ENCODE measurements at places on chromosomes 3 and 15. TPM values are rescaled to one million over a fixed set of nuclear protein-coding genes. Genes with fewer than 3 reads are reported as not detected.

DNA sequence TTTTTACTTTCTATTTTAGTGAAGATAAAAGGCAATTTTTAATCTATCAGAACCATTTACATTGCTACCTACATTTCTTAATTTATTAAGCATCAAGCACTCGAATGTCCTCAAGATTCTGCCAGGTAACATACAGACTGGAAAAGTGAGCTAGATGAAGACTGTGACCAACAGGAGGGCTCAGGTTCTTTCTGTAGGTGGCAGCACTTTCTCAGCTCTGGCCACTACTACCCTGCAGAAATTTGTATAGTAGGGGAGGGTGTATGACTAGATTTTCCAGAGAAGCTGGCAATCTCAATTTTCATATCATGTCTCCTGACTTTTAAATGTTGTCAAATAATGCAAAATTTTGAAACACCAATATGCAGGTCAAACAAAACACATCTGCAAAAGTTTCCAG lies 165.0 kb upstream of the SUCLG2 start:
- DNase-seq = peak; percentile 25

DNA sequence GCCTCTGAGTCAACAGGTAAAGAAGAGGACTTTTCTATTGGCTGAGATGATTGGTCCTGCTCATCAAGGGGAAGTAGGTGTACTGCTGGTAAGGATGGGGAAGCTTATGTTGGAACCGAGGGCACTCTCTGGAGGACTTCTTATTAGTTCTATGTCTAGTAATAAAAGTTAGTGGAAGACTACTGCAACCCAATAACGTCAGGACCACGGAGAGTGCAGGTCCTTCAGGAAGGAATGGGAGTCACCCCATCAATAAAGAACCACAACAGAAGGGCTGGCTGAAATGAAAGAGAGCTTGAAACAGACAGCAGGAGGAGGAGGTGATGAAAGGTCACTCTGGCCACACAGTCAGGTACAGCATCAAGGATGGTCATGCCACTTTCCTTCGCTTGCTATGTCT lies 68.8 kb upstream of the PRR23E start:
- no peak for DNase-seq

NR2E3 gene
- total RNA-seq = not detected

DNA sequence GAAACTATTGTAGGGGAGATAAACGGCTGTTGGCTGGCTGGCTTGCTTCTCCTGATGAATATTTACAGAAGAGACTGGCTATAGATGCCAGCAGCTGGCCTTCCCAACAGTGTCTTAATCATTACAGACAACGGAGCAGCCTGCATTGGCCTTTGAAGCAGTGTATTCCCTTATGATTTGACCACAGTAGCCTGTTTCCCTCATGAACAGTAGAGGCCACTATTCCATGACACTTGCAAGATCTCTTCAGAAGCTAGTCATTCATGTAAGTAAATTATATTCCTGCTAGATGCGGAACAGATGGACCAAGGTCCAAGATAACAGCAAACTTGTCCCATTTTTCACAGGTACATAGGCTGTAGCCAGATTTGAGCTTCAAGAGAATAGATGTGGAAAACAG lies 47.3 kb downstream of the TMCO5A start:
- no peak for DNase-seq

IL17RB gene
- total RNA-seq = not detected

- no peak for DNase-seq
These were observed 5.3 kb upstream of the HDAC11 start for GRCh38 chr3:13474776-13475303.

DNA sequence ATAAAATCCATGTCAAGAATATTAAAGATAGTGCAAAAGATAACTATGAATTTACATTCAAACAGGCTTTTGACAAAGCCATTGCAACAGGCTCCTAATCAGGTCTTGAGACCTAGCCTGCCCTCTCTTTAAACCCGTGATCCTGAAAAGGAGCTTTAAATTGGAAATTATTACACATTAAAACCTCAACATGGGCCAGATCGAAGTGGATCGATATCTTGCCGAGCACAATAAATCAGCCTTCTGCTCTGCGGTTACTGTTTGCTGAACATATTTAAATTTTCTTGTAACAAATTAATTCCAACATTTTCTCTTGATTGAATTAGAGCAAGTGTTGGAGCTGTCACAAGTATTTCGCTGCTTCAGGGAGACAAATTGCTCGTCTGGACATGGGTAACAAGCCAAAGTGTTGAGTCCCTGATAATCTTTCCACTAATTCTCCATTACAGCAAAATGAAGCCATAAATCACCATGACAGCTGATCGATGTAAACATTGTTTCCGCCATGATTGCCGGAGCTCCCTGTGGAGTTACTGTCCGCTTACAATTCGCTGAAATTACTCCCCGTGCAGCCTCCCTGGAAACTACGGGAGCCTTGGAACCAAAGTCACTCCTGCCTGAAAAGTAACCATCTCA lies 47.6 kb downstream of the SHOX2 start:
- no peak for DNase-seq

GRCh38 chr3:102084704-102085103 lies 235.4 kb downstream of the NFKBIZ start:
- no peak for DNase-seq

DNA sequence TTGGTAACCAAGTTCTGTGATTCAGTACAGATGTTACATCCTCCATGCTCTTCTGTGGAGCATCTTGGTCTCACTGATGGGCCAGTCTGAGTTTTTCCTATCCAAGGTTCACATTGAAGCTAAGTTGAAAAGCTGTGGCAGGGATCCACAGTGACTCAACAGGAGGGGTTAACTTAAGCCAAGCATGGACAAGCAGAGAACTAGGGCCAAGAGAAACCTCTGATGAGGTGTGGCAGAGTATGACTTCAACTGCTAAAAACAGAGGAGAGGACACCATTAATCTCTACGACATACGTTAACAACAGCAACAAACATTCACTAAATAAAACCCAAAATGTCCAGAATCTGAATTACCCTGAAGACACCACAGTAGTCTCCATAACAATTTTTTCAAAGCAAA lies 268.1 kb upstream of the UBE2E2 start:
- no peak for DNase-seq

- no peak for DNase-seq
These were observed 8.9 kb downstream of the XIRP1 start for GRCh38 chr3:39183211-39184080.

DNA sequence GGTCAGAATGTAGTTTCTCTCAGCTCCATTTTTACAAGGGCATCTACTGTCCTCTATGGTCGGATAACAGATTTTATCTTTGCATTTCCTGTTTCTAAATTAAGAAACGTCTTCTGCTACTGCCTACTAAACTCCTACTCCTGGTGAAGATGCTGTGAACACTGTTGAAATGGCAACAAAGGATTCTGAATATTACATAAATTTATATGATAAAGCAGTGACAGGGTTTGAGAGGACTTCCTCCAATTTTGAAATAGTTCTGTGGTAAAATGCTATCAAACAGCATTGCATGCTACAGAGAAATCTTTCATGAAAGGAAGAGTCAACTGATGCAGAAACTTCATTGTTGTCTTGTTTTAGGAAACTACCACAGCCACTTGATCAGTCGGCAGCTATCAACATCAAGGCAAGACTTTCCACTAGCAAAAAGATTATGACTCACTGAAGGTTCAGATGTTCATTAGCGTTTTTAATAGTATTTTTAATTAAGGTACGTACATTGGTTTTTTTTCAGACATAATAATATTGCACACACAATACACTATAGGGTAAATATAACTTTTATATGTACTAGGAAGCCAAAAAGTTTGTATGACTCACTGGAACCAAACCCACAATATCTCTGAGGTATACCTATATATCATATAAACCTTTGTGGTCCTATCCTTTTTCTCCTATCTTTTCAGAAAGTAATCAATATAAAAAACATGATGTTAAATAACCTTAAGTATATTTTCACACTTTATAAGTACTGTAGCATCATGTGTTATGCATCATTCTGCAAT lies 156.1 kb downstream of the STAG1 start:
- peak; percentile 7 for DNase-seq

GRCh38 chr3:169252535-169252934 lies 411.0 kb downstream of the MECOM start:
- no peak for DNase-seq

GRCh38 chr3:186869253-186870100 lies 27.0 kb downstream of the ADIPOQ start:
- no peak for DNase-seq

PLSCR5 gene
- not detected for total RNA-seq

- DNase-seq = no peak
These were observed 18.8 kb upstream of the JMJD7 start for GRCh38 chr15:41809121-41809520.

HDC gene
- not detected for total RNA-seq

DNA sequence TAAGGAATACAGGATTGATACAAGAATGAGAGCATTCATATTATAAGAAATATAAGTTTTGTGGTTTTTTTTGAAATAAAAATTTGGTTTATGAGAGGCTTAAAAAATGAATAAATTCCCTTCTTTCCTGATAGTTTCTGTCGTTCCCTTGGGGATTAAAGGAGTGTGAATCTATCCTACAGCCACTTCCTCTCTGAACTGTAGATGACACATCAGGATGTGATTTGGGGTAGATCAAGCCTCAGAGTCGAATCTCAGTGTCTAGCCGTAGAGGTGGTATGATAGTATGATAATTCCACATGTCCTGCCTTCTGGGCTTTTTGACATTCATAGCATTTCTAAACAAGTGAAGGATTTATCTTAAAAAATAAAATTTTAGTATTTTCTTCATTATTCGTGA lies 343.1 kb downstream of the LPP start:
- no peak for DNase-seq

DNA sequence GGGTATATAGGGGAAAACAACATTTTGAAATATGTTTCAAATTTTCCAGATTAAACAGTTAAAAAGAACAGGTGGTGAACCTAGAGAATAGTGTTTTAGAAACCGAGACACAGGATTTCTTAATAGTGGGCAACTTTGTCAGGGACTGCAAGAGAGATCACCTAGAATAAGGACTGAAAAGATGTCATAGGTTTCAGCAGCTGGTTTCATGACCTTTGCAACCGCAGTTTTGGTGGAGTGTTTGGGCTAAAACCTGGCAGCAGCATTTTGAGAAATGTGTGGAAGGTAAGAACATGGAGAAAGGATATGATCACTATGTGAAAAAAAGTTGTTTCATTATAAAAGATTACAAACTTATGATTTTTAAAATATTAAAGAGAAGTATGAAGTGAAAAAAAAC lies 34.9 kb downstream of the PRKCI start:
- no peak for DNase-seq

GRCh38 chr3:112111785-112112402 lies 21.2 kb downstream of the GCSAM start:
- DNase-seq = peak; percentile 78

Data from naive thymus-derived CD8-positive, alpha-beta T cell (primary cell).